Activated T-cell treated with anti-CD3 and anti-CD28 coated beads, Interleukin-2, amount 50 U/mL, for 72 hours (primary cell): ENCODE measurements at places on chromosomes 7 and 10. TPM values are rescaled to one million over a fixed set of nuclear protein-coding genes. Genes with fewer than 3 reads are reported as not detected.

GRCh38 chr7:115707258-115708012, 323.1 kb downstream of the TFEC start:
- peak overlapping the region; percentile 70 for H3K27ac ChIP-seq
- DNase-seq, result peak; percentile 13
- no peaks in the 10 kb centered on the region for H3K36me3 ChIP-seq
- H3K27me3 ChIP-seq, result no peaks in the 10 kb centered on the region
- H3K4me1 ChIP-seq, result no peaks in the 10 kb centered on the region

GRCh38 chr7:130950741-130951140, 216.7 kb upstream of the KLF14 start:
- H3K36me3 ChIP-seq, result peaks cover 52% of the 10 kb centered on the region
- H3K4me3 ChIP-seq, result no peak overlapping the region
- H3K4me1 ChIP-seq, result peaks cover 26% of the 10 kb centered on the region
- no peak overlapping the region for H3K27ac ChIP-seq

DNA sequence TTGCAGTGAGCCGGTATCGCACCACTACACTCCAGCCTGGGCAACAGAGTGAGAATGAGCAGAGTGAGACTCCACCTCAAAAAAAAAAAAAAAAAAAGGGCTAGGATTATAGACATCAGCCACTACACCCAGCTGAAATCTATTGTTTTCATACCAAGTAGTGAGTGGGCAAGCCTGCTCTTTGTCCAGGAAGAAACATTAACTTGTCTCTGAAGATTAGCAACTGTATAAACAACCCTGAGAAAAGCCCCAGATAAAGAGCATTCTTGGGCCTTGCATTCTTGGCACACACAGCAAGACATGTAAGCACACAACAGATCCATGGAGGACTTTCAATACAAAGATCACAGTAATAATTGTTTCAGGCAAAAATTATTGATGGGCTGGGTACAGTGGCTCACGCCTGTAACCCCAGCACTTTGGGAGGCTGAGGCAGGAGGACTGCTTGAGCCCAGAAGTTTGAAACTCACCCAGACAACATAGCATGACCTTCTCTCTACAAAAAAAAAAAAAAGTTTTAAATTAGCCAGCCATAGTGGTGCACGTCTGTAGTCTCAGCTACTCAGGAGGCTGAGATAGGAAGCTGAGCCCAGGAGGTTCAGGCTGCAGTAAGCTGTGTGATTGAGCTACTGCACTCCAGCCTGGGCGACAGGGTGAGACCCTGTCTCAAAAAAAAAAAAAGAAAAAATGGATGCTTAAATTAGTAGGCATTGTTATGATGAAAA, 4.4 kb downstream of the PSPH start:
- peaks cover 3% of the 10 kb centered on the region for H3K36me3 ChIP-seq
- H3K4me3 ChIP-seq, result no peak overlapping the region
- no peak overlapping the region for H3K27ac ChIP-seq
- H3K27me3 ChIP-seq, result no peaks in the 10 kb centered on the region

- peaks cover 9% of the 10 kb centered on the region for H3K4me1 ChIP-seq
- no peak overlapping the region for H3K27ac ChIP-seq
- H3K4me3 ChIP-seq, result no peak overlapping the region
- no peak for DNase-seq
Measured at GRCh38 chr10:5570979-5571810, 46.4 kb downstream of the CALML3 start.

DNA sequence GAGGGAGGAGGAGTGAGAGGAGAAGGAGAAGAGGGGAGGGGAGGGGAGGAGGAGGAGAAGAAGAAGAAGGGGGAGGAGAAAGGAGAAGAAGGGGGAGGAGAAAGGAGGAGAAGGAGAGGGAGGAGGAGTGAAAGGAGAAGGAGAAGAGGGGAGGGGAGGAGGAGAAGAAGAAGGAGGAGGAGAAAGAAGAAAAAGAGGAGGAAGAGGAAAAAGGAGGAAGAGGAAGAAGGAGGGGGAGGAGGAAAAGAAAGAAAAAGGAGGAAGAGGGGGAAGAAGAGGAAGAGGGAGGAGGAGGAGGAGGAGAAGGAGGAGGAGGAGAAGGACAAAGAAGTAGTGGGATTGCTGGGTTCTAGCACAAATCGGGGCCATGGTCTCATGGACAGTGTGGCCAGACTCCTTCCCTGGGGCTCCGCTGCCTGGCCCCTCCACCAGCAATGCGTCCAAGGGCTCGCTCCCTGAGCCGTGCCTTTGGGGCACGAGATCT, 4.2 kb upstream of the MAFK start:
- no peak overlapping the region for H3K27ac ChIP-seq
- H3K4me3 ChIP-seq, result no peak overlapping the region
- H3K27me3 ChIP-seq, result peaks cover 16% of the 10 kb centered on the region
- H3K36me3 ChIP-seq, result no peaks in the 10 kb centered on the region
- DNase-seq, result no peak
- H3K4me1 ChIP-seq, result peaks cover 6% of the 10 kb centered on the region

Gene CRPPA
- total RNA-seq, result 0.53 TPM

DNA sequence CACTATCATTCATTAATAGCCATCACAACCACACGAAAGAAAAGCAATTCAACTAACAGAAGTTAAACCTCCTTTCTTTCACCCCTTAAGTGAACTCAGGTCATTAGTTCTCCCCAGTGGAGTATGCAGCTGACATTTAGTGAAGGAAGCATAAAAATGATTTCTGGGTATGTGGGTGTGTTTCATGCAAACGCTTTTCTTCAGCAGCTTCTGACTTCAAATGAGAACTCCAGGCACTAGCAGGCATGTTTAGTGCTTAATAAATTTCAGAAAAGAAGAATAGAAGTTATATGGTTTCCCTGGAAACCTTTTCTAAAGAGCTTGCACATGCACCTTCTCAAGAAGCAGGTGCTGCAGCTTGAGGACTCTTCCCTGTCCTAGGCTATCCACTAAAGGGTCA, 62.5 kb downstream of the PIK3CG start:
- H3K4me1 ChIP-seq, result no peaks in the 10 kb centered on the region
- no peaks in the 10 kb centered on the region for H3K27me3 ChIP-seq

GRCh38 chr7:70043015-70043538, 444.8 kb downstream of the AUTS2 start:
- no peak overlapping the region for H3K4me3 ChIP-seq
- no peaks in the 10 kb centered on the region for H3K36me3 ChIP-seq
- no peak for DNase-seq
- no peaks in the 10 kb centered on the region for H3K4me1 ChIP-seq
- no peak overlapping the region for H3K27ac ChIP-seq

- H3K4me1 ChIP-seq, result peaks cover 10% of the 10 kb centered on the region
- no peaks in the 10 kb centered on the region for H3K27me3 ChIP-seq
- H3K36me3 ChIP-seq, result peaks cover 2% of the 10 kb centered on the region
- DNase-seq, result no peak
Measured at GRCh38 chr10:101607124-101607523, 19.0 kb downstream of the DPCD start.

Gene SAP25
- 21.4 TPM for total RNA-seq

Gene RAB19
- 17.5 TPM for total RNA-seq

Gene SIRT1
- total RNA-seq, result 46.6 TPM

DNA sequence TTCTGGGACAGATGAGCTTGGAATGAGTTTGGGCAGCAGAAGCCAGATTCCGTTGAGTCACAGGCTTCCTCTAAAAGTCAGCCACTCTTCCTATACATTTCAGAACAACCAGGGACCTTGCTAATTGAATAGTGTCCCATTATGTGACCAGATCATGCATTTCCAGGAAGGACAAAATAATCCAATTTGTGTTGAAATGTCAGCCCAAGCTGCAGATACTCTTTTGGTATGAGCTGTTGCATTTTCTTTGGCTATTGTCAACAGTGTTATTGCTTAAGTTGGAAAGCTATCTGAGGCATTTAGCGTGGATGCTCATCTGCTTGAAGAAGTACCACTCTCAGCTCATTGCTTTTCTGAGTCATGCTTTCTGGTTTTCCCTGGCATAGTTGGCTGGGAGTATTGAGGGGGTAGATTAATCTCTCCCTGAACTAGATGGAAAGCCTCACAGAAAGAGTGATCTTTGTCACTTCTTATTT, 223.7 kb upstream of the HABP2 start:
- no peak for DNase-seq
- no peak overlapping the region for H3K27ac ChIP-seq
- no peaks in the 10 kb centered on the region for H3K36me3 ChIP-seq
- H3K4me1 ChIP-seq, result peaks cover 7% of the 10 kb centered on the region

GRCh38 chr7:111668711-111669110, 106.4 kb upstream of the IMMP2L start:
- peaks cover 4% of the 10 kb centered on the region for H3K27me3 ChIP-seq
- no peaks in the 10 kb centered on the region for H3K4me1 ChIP-seq
- no peak for DNase-seq
- no peak overlapping the region for H3K4me3 ChIP-seq
- H3K27ac ChIP-seq, result no peak overlapping the region

- H3K36me3 ChIP-seq, result peaks cover 5% of the 10 kb centered on the region
- no peak overlapping the region for H3K4me3 ChIP-seq
- no peak for DNase-seq
- no peak overlapping the region for H3K27ac ChIP-seq
- H3K27me3 ChIP-seq, result no peaks in the 10 kb centered on the region
Measured at GRCh38 chr7:159099711-159100231, 44.9 kb downstream of the VIPR2 start.

DNA sequence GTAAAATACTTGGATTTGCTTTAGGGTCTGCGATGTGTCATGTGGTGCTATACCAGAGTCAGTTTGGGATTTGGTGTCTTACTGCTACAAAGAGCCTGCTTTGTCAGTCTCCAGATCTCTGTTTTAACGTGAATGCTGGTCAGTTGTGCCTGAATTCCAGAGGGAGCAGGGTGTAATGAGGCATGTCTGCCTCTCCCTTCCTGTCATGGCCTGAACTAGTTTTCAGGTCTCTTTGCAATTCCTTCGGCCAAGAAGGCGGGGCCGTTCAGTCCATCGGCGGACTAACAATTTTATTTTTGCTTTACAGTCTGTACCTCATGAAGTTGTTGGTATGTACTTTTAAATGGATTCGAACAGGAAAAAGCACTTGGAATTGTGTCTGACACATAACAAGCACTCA, 465.1 kb upstream of the ADARB2 start:
- no peak overlapping the region for H3K27ac ChIP-seq
- H3K4me3 ChIP-seq, result no peak overlapping the region
- peaks cover 8% of the 10 kb centered on the region for H3K27me3 ChIP-seq
- DNase-seq, result no peak
- H3K36me3 ChIP-seq, result no peaks in the 10 kb centered on the region

DNA sequence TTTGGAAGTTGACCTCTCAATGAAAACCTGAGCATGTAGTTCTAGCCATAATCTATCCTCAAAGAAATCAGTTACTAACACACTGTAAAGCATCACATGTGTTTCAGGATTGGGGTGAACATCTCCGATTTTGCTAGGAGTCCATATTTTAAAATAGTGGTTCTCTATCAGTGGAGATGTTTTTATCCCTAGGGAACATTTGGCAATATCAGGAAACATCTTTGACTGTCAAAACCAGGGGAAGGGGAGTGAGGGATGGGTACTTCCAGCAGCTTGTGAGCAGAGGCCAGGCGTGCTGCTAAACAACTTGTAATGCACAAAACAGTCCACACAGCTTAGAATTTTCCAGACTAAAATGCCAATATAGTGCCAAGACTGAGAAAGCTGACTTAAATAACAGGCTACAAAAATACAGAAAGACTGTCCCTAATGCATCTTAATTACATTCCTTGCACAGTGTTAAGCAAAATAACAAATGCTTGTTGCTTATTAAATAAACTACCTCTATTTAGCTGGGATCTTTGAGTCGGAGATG, 120.9 kb downstream of the CRPPA start:
- H3K36me3 ChIP-seq, result no peaks in the 10 kb centered on the region
- H3K4me1 ChIP-seq, result no peaks in the 10 kb centered on the region
- DNase-seq, result no peak
- H3K27me3 ChIP-seq, result no peaks in the 10 kb centered on the region
- H3K27ac ChIP-seq, result no peak overlapping the region
- H3K4me3 ChIP-seq, result no peak overlapping the region

Gene MOGAT3
- not detected for total RNA-seq

Gene ADRA2A
- total RNA-seq, result 0.07 TPM

GRCh38 chr7:158024881-158025280, 562.7 kb downstream of the PTPRN2 start:
- H3K27me3 ChIP-seq, result no peaks in the 10 kb centered on the region
- DNase-seq, result no peak
- no peaks in the 10 kb centered on the region for H3K36me3 ChIP-seq
- no peak overlapping the region for H3K4me3 ChIP-seq
- H3K27ac ChIP-seq, result no peak overlapping the region

GRCh38 chr7:19709249-19709578, 377 bp upstream of the POLR1F start:
- H3K36me3 ChIP-seq, result no peaks in the 10 kb centered on the region
- H3K27ac ChIP-seq, result peak overlapping the region; percentile 95
- peaks cover 52% of the 10 kb centered on the region for H3K4me1 ChIP-seq
- no peak for DNase-seq

DNA sequence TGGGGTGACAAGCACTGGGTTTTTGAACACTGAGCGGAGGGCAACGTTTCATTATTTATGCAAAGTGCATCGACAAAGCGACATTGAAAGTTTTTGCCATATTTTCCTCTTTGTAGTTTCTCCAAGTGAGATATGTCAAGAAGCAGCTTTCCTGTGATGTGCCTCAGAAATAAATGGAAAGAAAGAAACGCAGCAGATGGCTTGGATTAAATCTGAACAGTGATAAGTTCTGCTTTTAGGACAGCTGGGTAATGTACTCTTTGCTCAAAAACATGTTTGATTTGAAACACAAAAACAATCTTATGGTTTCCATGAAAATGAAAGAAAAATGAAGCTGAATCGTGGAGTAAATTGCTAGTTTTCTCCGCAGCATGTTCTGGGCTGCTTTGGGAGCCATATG, 166.3 kb downstream of the PTPRN2 start:
- H3K4me1 ChIP-seq, result no peaks in the 10 kb centered on the region
- no peak for DNase-seq
- no peak overlapping the region for H3K27ac ChIP-seq
- H3K36me3 ChIP-seq, result peaks cover 2% of the 10 kb centered on the region
- no peaks in the 10 kb centered on the region for H3K27me3 ChIP-seq
- no peak overlapping the region for H3K4me3 ChIP-seq

- H3K27me3 ChIP-seq, result no peaks in the 10 kb centered on the region
- peaks cover 10% of the 10 kb centered on the region for H3K36me3 ChIP-seq
- H3K27ac ChIP-seq, result peak overlapping the region; percentile 86
- peak overlapping the region; percentile 84 for H3K4me3 ChIP-seq
Measured at GRCh38 chr7:99505324-99505662, 831 bp downstream of the ZKSCAN5 start.

GRCh38 chr10:91694170-91694794, 61.4 kb upstream of the PPP1R3C start:
- H3K4me3 ChIP-seq, result no peak overlapping the region
- DNase-seq, result peak; percentile 16
- H3K4me1 ChIP-seq, result peaks cover 6% of the 10 kb centered on the region
- H3K27me3 ChIP-seq, result no peaks in the 10 kb centered on the region

GRCh38 chr10:30366829-30367228, 17.8 kb upstream of the MTPAP start:
- no peaks in the 10 kb centered on the region for H3K27me3 ChIP-seq
- DNase-seq, result no peak
- H3K4me3 ChIP-seq, result no peak overlapping the region
- H3K36me3 ChIP-seq, result no peaks in the 10 kb centered on the region
- H3K27ac ChIP-seq, result no peak overlapping the region
- peaks cover 20% of the 10 kb centered on the region for H3K4me1 ChIP-seq

GRCh38 chr7:154937837-154938236, 65.1 kb downstream of the PAXIP1 start:
- peaks cover 5% of the 10 kb centered on the region for H3K4me1 ChIP-seq
- H3K27me3 ChIP-seq, result no peaks in the 10 kb centered on the region
- H3K4me3 ChIP-seq, result no peak overlapping the region
- H3K36me3 ChIP-seq, result peaks cover 11% of the 10 kb centered on the region

Gene LRRD1
- total RNA-seq, result not detected
